Iris pigment epithelial cell (primary cell): ENCODE measurements at places on chromosomes 12 and 14.
A peak's percentile ranks its signal among the peaks of the same experiment; 100 is the strongest.

- peak; percentile 14 for DNase-seq
Measured at GRCh38 chr12:18158774-18159557, 69.0 kb upstream of the RERGL start.

DNA sequence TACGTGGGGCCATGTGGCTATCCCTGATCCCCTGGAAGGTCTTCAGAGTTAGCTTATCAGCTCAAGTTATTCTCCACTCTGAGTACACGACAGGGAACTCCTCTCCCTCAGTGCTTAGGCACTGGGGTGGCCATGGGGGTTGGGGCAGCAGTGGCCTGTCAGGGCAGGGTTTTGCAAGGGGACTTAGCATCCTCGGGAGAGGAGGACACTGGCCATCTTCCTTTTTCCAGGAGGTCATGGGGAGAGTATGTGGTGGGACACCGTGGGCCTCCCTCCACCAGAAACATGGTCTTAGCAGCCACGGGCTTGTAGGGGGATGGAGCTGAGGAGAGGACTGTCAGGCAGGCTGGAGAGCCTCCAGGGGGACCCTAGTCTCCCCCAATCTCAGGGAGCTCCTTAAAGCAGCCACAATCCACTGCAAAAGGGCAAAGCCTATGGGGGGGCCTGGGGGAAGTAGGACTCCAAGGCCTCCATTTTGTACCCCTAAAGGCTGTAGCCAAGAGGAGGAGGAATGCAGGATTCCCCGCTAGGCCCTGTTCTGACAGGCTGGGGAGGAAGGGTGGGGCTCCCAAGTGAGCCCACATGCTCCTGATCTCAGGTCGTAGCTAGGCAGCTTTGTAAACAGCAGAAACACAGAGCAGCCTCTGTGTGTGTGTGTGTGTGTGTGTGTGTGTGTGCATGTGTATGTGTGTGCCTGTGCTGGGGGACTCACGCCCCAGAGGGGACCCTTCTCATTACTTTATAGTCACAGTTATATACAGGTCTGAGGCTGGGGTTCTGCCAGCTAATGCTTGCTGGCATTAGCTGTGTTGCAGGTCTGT, 36.6 kb downstream of the KRT80 start:
- DNase-seq = peak; percentile 36

DNA sequence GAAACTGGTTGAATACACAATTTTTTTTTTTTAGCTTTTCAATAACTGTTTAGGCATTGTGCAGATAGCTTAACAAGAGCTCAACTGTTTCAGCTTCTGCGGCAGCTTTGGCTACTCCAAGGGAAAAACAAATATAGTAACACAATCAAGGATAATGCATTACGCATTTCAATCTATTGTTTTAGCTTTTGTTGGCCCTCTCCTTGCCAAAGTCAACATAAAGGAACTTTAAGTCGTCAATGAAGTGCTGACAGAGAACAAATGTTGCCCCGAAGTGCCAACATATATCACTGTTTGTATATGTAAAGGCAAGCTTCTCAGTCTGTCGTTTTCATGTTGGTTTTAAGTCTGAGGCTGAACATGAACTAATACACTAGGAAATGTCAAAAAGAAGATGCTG, 1087.4 kb upstream of the FLRT2 start:
- DNase-seq = no peak

GRCh38 chr14:49598189-49598484, 603 bp upstream of the LRR1 start:
- no peak for DNase-seq

DNA sequence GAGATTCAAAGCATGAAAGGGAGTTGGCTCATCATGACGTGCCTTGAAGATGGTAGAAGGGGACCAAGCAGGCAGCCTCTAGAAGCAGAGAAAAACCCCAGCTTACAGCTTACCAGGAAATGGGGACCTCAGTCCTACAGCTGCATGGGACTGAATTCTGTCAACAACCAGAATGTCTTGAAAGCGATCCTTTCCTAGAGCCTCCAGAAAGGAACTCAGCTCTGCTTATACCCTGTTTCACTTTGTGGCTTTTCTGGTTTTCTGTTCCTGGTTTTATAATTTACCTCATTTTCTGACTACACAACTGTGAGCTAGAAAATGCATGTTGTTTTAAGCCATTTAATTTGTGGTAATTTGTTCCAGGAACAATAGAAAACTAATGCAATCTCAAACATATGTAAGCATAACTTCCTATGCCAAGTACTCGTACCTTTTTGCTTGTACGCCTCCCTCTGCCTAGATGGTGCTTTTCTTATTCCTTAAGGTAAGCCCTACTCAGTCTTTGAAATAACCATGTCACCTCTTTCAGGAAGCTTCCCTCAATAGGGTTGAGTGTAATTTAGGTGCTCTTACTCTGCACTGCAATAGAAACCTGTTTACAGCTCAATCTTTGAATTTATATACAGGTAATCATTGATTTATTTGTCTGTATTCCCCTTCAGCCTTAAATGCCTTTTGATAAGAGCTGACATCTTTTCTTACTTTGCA, 348.8 kb downstream of the TMEM117 start:
- no peak for DNase-seq

GRCh38 chr12:23950775-23951451, 1.4 kb upstream of the SOX5 start:
- DNase-seq = peak; percentile 4

GRCh38 chr14:64464651-64465050, 648 bp upstream of the AKAP5 start:
- DNase-seq = no peak

DNA sequence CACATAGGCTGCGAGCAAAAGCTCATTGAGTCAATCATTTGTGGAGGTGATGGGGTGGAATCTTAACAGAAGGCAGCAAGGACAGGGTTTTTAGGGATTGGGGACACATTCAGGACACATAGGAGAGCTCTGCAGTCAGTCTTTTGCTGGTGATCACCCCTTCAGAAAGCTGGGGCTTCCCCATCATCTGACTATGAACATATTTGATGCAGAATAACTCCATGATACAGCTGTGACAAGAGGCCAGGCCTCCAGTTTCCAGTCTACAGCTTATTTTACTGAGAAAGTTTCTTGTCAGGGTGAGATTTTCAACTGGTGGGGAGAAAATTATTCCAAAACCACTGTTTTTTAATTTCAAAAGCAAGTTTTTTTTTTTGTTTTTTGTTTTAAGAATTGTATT, 134.2 kb downstream of the TMEM30B start:
- DNase-seq = no peak

DNA sequence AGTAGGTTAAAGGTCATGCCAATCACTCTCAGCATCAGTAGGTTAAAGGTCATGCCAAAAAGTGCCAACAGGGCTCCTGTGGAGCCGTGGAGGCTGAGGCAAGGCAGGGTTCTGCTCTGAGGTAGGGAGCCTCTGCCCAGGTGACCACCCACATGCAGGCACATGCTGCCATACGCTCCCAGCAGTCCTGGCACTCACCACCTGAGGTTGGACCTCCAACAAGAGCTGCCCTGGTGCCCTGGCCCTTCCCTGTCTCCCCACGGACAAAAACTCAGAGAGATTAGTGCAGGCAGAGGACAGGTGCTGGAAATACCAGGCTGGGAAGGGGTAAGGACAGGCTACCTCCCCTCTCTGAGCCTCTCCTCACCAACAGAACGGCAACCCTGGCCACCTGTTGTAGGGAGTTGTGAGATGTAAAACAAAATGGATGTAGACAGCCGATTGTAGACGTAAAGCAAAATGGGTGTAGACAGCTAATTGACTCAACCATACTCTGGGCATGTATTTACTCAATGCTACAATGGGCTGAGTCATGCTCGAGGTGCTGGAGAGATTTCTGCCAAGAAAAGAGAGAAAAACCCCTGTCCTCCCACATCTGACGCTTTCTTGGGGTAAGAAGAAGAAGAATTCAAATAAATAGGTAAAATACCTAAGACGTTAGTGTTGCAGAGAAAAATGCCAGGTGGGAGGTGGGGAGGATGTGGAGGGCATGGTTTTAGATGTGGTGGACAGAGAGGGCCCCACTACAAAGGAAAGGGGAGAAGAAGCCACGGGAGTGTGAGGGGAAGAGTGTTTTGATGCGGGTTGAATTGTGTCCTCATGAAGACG, 32.4 kb downstream of the LTBP2 start:
- DNase-seq = peak; percentile 96

- DNase-seq = peak; percentile 6
Measured at GRCh38 chr12:126424696-126425095, 1359.5 kb downstream of the AACS start.

DNA sequence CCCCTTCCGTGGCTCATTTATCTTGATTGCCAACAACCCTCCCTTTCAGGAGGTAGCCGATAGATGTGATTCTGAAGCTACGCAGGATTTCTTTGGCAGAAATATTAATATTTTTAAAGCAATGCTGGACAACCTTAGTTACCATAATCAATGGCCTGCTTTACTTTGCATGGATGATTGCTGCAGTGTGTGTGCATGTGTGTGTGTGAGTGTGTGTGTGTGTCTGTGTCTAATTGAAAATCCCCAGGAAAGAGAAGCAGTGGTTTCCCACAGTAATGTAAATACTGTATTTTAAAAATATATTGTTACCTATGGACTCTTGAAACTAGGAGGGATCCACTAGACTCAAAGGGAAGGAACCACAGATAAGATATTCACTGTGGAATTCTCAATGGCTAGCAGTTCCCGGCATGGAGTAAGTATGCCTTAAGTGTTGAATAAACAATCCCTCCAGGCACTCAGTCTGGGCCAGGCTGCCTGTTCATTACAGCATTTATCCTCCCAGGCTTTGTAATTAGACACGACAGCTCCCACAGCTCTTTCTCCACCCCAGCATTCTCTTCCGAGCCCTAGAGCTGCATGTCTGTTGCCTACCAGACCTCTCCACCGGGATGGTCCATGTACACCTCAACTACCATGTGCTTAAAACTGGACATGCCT, 22.5 kb upstream of the C14orf132 start:
- DNase-seq = no peak

- no peak for DNase-seq
Measured at GRCh38 chr12:121345151-121345815, 6.9 kb downstream of the ANAPC5 start.

DNA sequence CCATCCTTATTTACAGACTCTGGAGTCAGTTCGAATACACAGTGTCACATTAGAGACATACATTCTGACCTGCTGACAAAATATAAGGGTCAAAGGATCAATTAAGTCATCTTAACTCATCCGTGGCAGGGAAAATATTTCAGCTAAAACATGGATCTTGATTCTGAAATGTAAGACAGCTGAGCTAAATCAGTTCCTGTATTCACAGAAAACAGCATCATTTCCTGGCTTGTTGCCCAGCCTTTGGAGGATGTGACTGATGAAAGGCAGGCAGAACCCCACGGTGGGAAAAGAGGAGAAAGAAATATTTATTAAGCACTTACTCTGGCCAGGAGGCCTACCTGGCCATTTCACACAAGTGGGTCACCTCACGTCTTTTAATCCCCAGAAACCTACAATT, 101.9 kb downstream of the GAS2L3 start:
- peak; percentile 91 for DNase-seq

DNA sequence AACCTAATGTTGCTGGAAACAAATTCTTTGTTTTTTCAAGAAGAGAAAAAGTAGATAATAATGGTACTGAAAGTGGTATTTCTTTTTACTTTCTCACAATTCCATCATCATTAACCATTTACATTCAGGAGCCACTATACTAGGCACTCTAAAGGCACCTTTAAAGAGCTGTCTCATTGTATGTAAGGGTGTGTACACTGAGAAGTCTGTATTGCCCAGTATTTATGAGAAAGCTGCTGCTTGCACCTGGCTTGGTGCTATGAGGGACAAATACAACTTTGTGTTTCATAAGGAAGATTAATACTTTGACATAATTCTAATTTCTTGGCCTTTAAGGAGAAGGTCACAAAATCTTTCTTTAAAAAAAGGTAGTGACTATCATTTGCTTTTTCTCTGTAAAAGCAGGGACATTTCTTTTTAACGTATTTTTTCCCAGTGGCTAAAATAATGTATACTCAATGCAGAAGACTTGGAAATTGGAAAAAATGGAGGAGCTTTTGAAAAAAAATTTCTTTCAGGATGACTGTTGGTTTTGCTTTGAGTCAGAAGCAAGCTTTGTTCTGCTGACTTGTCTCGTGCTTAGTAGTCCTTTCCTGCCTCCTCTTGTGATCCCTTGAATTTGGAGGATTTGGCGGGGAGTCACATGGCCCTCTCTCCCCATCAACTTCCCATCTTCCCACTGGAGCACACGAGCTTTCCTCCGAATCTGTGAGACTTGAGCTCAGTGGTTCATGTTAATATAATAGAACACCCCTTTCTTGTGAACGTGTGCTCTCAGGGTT, 50.1 kb downstream of the RASSF3 start:
- DNase-seq = no peak

DNA sequence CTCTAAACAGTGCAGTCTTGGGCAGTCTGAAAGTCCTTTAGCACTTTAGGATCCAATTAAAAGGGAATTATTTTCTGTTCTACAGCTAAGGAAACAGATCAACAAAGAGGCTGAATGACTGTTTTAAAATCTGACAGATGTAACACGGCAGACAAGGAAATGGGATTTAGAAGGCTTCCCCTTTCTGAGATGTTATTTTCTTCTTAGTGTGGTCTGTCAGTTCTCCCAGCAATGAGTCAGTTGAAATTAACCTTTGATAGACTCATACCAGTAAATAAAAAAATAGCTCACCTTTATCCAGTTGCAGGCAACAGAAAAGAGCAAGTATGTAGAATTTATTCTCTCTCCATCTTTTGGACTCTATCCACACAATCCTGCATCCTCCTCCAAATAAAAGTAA, 98.1 kb downstream of the NEDD1 start:
- DNase-seq = no peak

DNA sequence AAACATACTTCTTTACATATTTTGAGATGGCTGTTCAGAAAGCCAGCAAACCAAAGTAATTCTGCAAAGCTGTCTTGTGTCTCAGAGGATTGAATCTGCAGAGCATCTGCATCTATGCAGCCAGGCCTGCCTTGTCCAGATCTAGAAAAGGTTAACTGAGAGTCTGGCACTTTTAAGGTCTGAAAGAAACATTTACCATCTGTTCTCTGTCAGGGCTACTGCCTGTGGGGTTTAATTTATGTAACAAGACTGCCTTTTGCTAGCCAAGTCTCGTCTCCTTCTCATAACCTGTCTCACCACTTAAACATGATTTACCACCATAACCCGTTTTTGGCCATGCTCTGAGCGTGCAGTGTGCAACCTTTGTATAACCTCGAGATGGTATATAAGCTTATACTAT, 194.2 kb downstream of the SYT10 start:
- DNase-seq = no peak

GRCh38 chr12:122421187-122421820, 1.2 kb downstream of the CLIP1 start:
- DNase-seq = peak; percentile 68

GRCh38 chr12:68812553-68813241, 4.7 kb downstream of the MDM2 start:
- no peak for DNase-seq

GRCh38 chr12:59911516-59911915, 315.7 kb downstream of the SLC16A7 start:
- DNase-seq = no peak

GRCh38 chr12:11891754-11892386, 178.9 kb upstream of the BCL2L14 start:
- no peak for DNase-seq
